ENCODE measurements at places on chromosomes 5 and 9. TPM values are rescaled to one million over a fixed set of nuclear protein-coding genes. Genes with fewer than 3 reads are reported as not detected.

The DNM1 gene
- polyA plus RNA-seq = 1.2 TPM

The RGS7BP gene
- polyA plus RNA-seq = 0.12 TPM

The IFNB1 gene
- polyA plus RNA-seq = not detected

The C8G gene
- 3.2 TPM for polyA plus RNA-seq
